Amniotic stem cell (primary cell): ENCODE measurements at places on chromosomes 5 and 9.

- DNase-seq: no peak
Observed at GRCh38 chr5:81212211-81212751, 20.8 kb upstream of the CKMT2 start.

GRCh38 chr9:113719919-113720318, 156.2 kb upstream of the ZNF618 start:
- DNase-seq: no peak

DNA sequence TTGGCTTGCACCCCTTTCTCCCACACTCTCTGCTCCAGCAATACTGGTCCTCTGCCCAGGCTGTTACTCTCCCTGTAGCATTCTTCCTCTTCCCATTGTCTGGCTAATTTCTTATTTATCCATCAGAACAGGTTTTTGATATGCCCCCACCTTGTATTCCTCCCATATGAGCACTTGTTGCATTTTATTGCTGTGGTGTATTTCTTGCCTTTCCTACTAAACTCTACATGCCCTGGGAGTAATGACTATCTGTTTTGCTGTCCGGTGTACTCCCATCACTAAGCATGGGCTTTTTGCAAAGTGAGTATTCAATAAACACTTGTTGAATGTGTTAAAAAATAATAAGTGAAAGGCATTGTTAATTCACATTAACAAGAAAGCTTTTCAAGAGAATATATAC, 104.3 kb upstream of the RANBP3L start:
- no peak for DNase-seq

GRCh38 chr5:112077180-112077579, 320.2 kb upstream of the NREP start:
- no peak for DNase-seq

DNA sequence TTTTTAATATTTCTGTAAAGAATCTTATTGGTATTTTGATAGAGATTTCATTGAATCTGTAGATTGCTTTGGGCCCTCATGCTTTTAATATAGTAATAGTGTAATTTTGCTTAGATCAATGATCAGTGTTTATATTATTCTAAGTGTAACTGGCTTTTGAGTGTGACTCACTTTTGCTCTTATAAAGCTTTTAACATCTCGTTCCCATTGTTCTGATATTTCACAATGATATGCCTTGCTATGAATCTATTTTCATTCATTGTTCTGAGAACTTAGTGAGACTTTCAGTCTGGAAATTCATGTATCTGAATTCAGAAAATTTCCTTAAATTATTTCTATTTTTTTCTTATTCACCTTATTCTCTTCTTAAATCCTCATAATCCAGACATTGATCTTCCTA, 13.5 kb upstream of the MAMDC2 start:
- DNase-seq: no peak

DNA sequence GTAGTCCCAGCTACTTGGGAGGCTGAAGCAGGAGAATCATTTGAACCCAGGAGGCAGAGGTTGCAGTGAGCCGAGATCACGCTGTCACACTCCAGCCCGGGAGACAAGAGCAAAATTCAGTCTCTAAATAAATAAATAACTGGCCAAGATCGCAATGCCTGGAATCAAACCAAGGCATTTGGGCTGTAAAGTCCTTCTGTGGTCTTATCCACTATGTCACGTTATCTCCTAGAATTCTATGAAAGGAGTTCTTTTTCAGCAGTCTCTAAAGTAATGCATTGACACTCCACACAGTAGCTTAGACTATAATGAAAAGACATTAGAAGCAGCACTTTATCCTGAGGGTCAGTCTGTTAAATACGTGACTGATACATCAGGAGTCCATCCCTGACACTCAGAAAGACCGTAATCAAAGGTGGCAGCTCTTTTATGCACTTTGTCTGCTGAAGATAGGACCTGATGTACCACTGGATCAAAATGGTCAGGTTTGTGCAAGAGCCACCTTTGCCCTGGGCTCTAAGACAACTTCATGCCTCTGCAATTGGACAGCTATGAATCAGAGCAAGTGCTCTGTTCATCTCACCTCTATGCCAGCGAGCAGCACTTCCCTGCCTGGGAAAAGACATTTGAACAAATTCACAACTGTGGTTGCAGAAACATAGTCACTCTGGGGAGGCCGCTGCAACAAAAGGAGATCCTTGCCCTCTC, 31.7 kb upstream of the GNA14 start:
- DNase-seq: no peak
